ENCODE measurements at places on chromosomes 4 and X.

DNA sequence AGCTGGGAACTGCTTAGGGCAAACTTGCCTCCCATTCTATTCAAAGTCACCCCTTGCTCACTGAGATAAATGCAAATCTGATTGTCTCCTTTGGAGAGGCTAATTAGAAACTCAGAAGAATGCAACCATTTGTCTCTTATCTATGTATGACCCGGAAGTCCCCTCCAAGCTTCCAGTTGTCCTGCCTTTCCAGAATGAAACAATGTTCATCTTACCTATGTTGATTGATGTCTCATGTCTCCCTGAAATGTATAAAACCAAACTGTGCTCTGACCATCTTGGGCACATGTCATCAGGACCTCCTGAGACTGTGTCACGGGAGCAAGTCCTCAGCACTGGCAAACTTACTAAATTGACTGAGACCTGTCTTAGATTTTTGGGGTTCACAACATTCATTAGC lies 37.1 kb upstream of the TMPRSS11E start:
- DNase-seq, result no peak

DNA sequence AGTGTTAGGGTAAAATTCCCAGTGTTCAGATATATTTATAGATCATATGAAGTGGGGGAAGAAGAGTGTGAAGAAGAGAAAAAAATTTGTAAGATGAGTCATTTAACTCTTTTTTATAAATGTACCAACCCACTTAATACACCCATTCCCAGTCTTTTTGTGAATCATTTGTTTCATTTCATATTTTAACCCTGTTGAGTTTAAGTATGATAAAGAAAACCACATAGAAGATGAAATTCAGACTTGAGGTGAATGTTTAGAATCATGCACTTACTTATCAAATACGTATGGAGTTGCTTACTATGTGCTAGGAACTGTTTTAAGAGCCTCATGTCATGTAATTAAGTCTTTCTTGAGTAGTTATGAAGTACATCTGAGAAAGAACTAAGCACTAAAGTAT lies 56.6 kb upstream of the DAPP1 start:
- DNase-seq, result no peak

- no peak for DNase-seq
These were observed 181.0 kb downstream of the LDB2 start for GRCh38 chr4:16717266-16717970.

- DNase-seq, result no peak
These were observed 162.4 kb upstream of the GPRIN3 start for GRCh38 chr4:89469930-89470375.

DNA sequence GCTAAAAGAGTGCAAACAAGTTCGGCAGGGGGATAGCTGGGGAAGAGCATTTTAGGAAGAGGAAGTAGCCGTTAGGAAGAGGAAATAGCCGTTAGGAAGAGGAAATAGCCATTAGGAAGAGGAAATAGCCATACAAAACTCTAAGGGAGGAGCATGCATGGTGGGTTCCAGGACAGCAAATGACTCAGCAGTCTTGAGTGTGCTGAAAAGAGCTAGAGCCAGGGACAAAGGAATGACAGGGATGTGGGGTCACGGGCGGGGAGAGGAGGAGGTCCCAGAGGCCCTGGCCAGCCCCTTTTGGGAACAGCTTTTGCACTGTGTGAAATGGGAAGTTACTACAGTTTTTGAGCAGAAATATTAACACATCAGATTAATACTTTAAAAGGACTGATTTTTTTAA lies 882.6 kb downstream of the TRIML1 start:
- DNase-seq, result no peak

DNA sequence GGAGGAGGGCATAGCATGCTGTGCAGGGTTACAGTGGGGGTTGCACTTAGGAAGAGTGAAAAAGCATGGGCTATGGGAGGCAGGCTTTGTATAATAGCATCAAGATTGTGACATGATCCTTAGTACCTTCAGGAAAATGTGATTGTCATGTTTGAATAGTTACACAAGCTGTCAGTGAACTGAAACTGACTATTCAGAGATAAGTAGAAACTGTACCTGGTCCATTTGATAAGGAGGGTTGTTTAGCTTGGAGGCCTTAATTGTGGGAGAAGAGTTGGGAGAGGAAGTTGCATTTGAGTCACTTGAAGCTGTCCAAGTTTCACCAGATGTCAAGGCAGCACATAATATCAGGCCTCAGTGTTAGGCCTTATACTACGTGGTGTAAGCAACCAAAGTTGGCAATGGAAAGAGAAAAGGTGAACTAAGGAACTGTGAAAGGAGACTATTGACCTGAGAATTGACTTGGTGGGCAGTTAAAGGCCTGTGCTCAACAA lies 85.0 kb downstream of the TEX13C start:
- DNase-seq, result no peak

GRCh38 chr4:179097741-179098140 lies 1655.5 kb upstream of the AGA start:
- DNase-seq, result no peak

All from glomerular endothelial cell (primary cell).